CD4-positive, alpha-beta T cell treated with Interleukin-17A for 1 hour (primary cell): ENCODE measurements at places on chromosomes 2 and 18.

DNA sequence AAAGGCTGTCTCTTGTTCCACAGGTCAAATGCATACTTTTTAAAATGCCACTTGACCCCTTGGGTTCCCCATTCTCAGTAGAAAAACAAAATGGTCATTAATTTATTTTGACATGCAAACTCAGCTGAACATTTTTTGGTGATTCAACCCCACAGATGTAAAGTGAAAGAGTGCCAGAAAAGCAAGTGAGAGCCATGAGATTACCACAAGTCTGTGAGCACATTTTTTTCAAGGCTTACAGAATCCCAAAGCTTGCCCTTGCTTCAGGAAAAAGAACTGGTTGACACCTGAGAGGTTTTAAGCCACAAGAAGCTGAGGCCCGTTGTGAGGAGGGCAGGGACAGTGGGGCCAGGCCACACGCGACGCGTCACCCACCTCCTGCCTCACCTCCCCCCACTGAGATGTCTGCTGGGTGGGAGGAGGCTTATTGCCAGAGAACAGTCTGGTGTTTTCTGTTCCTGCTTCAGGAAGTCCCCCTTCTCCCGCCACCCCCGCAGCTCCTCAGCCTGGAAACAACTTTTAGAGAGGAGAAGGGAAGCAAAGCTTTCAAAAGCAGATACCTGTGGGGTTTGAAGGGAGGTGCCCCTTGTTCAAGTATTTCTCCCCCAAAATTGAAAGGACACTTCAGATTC, 70.4 kb upstream of the CYP1B1 start:
- DNase-seq, result no peak

DNA sequence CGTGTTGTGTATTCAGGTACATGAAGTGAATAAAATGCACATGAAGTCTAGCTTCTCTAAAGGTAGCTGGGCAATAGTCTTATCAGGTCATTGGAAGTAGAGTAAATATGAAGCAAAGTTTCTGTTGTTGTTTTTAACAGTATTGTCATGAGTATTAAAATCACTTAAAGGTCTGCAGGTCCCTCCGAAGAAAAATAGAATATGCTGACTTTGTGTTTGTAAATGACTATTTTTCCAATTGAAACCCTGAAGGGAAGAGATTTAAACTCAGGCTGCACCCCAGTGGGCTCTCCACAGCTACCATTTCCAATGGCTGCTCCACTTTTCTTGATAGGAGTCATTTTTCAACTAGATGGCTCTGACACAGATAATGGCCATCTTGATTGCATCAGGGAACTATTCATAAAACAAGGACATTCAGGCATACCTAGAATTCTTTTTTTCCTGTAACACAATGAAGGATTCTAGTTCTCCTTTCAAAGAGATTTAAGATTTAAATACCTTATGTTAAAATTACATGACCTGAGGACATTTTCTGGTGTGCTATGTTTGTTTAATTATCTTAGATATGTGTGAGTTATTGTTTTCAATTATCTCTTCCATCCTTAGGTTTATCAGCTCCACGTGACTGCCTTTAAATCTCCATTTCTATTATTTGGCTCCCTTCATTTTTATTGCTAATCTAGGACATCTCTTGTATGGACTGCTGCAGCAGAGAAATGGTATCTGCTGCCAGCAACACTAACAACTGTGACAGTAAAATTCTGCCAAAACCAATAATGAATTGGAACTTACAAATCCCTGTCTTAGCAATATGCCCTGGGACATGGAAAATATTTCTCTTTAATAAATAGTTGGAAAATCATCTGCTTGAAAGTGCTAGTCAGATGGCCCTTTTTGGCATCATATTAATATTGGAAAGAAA, 149.2 kb upstream of the NOSTRIN start:
- no peak for DNase-seq

DNA sequence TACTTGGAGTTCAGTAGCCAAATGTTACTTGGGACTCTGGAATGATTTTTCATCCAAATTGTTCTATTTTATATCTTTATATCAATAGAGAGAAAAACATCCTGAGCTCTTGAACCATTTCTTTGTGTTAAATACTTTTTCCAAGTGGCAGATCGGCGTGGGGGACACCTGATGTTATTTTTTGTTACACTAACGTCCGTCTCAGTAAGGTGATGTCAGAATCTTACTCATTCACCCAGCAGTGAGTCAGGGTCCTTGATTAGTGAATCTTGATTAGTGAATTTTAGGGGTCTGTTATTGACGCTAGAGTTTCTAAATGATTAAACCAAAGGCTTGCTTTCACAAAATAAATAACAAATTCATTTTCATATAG, 1.7 kb downstream of the MIB1 start:
- no peak for DNase-seq

DNA sequence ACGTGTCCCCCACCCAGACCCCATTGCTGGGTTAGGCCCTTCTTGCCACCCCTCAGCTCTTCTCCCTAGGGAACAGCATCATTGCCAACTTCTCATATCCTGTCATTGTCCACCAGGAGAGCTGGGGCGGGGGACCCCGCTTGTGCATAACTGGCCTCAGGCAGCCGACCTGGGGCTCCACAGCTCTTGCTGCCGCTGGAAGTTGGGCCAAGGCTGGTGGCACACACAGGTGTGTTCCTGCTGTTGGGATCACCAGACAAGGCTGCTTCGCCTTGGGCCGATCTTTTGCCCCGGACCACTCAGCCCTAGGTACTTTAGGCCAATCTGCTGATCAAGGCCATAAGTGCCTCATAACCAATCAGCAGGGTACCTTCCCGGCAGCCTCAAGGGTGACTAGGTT, 28.6 kb downstream of the TPRKB start:
- DNase-seq, result no peak

DNA sequence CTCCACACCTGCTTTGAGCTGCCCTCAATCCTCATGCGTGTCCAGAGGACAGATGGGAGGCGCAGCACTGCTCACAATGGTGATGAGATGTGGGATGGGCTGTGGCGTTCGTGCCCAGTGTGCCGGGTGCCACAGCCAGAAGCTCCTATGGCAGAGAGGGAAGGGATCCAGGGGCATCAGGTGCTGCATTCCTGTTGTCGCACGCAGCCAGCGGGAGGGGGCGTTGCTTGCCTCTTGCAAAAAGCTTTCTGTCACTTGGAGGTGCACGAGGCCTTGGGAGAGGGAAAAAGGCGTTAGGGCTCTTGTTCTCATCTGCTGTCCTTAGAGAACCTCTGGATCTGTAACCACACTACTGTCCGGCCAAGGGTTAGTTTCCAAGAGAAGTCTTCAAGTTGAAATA, 29.2 kb upstream of the ALLC start:
- DNase-seq, result no peak

DNA sequence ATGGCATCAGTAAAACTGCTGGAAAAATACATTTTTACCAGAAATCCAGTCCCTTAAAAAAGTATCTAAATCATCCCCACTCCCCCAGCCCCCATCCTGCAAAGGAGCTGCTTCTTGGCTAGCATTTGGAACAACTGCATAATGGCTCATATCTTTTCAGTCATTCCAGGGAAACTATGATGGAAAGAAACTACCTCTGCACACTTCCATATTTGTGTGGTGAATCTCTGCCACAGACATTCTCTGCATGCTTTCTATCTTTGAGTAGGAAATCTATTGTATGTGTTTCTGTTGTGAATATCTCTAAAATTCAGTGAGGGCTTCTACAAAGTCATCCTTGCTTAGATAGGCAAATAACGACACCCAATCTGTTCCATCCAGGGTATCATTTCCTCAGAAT, 632.3 kb downstream of the LRP1B start:
- DNase-seq, result no peak

- DNase-seq, result no peak
Measured at GRCh38 chr2:162839419-162839818, 852 bp upstream of the KCNH7 start.

DNA sequence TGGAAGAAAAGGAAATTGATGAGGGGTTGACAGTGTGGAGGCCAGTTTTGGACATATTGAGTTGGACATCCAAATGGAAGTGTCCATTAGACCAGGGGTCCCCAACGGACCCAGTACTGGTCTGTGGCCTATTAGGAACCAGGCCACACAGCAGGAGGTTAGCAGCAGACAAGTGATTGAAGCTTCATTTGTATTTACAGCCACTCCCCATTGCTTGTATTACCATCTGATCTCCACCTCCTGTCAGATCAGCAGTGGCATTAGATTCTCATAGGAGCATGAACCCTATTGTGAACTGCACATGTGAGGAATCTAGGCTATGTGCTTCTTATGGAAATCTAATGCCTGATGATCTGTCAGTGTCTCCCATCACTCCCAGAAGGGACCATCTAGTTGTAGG, 99.1 kb downstream of the MTX2 start:
- DNase-seq, result no peak

DNA sequence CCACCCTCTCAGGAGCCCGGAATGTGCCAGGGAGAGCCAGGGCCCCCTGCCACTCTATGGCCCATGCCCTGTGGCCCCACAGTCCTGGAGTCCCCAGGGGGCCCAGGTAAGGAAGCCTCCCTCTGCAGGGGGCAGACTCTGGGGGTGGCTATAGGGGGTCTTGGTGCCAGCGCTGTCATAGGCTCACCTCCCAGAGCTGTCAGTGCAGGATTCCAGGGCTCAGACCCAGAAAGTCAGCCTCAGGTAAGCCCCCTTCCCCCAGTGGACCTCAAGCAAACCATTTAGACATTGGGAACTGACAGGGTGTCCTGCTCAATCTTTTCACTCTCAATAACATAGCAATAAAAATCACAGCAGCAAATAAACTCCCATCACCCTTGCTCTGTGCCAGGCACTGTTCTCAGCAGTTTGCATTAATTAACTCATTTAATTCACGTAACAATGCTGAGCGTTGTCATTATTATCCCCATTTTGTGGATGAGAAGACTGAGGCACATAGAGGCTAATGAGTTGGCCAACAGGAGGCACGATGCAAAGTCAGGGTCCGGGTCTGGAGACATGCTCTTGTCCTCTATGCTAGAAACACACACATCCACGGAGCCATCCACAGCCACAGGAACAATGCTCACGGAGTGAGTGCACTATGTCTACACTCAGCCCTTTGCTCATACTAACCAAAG, 79.6 kb downstream of the TNS1 start:
- DNase-seq, result no peak
